Stomach (tissue), 19 donors: ENCODE measurements at places on chromosomes 3 and 15. TPM values are rescaled to one million over a fixed set of nuclear protein-coding genes. Genes with fewer than 3 reads are reported as not detected.
A peak's percentile ranks its signal among the peaks of the same experiment; 100 is the strongest.

REC114 gene
- polyA plus RNA-seq = not detected

DNA sequence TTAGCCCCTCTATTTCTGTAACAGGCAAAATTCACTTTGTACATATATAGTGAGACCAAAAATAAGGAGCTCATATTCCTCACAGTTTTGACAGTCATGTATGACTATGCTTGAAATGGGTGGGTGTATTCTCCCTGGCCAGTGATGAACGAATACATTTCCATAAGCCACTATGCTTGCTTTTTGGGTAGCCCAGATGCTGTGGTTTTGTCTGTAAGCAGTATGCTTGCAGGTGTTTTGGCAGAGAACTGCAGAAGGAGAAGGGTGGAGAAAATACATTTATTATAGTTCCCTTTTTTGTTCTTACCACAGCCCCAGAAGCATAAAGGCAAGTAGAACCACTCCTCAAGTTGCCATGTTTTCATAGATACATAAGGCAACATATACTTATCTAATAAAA is 131.2 kb downstream of the RBMS3 start:
- no peak for DNase-seq

DNA sequence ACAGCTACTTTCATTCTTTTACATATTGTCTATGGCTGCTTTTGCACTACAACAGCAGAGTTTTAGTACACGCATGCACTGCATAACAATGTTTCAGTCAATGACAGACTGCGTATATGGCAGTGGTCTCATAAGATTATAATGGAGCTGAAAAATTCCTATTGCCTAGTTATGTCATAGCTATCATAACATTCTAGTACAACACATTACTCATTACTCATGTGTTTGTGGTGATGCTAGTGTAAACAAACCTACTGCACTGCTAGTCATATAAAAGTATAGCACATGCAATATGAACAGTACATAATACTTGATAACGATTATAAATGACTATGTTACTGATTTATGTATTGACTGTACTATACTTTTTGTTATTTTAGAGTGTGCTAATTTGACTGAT is 47.9 kb downstream of the QTRT2 start:
- no peak for DNase-seq

DNA sequence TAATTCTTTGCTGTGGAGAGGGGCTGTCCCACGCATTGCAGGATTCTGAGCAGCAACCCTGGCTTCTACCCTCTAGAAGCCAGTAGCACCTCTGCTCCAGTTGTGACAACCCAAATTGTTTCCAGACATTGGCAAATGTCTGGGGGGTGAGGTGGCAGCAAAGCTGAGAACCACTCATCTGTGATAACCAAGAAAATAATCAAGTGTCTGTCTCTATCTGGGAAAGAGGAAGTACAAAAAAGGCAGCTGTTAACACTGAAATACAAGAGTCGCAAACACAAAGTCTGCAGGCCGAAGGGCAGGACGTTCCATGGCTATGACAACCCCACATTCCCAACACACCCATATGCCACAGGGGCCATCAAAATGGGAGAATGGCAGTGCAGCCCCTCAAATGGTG is 42.2 kb upstream of the GNB5 start:
- DNase-seq = no peak

DNA sequence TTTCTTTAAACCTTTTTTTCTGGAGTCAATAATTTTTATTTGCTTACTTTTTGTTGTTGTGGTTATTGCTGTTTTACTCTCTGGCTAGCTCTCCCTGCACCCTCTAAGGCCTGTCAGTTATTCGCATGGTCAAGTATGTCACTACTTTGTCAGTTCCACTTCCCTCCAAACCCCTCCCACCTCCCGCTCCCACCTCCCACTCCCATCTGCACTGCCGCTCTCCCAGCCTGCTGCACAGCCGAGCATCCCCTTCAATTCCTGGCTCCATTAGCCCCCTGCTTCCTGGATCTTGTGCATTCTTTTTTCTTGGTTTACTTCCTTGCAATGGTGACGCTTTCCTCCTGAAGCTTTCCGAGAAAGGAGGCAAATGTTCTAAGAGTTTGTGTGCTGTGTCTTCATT is 218.0 kb downstream of the XXYLT1 start:
- no peak for DNase-seq

KLHL25 gene
- polyA plus RNA-seq = 6.4 TPM

SNAP23 gene
- polyA plus RNA-seq = 47.8 TPM

DNA sequence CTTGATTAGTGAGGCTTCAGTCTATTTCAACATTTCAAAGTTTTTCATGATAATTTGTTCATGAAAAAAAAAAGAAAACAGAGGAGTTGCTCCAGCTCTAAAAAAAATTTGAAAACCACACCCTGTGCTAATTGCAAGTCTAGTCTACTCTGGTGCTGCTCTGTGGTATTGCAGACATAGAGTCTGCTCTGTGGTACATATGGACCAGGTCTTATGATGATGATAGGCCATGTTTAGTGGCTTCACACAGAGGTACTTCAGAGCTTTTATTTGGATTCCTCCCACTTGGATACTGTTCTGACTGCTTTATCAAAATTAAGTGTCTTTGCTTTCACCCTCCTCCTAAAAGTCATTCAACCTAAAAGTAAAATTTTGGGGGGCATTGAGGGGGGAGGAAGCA is 160.8 kb downstream of the ALCAM start:
- DNase-seq = no peak

GRCh38 chr3:139764936-139765335 is 87.2 kb upstream of the NMNAT3 start:
- no peak for DNase-seq

- peak; percentile 54 for DNase-seq
Measured at GRCh38 chr3:17070161-17070959, 185.6 kb downstream of the PLCL2 start.

DNA sequence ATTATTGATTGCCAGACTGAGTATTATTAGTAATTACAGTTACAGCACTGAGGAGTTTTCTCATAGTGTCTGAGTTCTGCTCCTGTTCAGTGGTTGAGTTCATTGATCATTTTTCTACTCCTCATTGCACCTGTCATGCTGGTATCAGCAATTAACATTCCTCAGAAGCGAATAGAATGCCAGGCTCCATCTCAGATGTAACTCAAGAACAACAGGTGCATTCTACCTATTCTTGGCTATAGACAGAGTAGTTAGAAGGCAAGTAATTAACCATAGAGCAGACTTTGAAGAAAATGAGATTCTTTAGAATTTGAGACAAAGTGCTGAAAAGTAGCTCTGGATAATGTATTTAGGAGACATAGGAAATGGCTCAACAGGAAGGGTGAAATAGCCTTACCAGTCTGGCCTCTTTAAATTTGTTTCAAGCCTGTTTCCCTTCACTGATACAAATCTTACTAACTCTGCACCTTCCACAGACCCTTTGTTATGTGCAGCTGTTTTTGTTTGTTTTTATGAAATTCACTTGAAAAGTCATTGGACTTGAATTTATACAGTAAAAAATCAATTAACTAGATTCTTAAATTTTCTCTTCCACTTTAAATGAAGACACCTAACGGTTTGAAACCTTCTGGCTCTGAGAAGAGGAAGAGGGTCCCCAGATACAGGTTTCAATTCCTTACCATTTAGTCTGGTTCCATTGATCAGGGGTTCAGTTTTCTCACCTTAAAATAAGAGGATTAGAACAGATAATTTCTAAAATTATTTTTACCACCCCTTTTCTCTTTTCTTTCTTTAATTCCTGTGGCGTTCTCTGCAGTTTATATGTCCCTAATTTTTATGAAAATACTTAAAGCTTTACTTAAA is 109.6 kb downstream of the FNDC3B start:
- no peak for DNase-seq

- no peak for DNase-seq
Measured at GRCh38 chr3:94172695-94173310, 109.9 kb downstream of the NSUN3 start.

DNA sequence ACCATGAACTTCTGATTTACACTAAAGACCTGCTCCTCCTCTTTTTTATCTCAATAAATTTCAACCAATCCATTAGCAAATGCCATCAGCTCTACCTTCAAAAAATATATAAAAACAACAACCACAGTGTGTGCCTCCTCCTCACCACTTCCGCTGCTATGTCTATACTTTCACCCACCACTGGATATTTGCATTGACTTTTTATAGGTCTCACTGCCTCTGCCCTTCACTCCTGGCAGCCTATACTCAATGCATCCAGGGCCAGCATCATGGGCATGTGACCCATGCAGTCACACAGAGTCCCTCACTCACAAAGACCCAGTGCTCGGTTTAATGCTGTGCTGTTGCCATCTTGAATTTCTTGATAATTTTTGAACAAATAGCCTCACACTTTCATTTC is 53.5 kb upstream of the CCDC54 start:
- DNase-seq = no peak

DNA sequence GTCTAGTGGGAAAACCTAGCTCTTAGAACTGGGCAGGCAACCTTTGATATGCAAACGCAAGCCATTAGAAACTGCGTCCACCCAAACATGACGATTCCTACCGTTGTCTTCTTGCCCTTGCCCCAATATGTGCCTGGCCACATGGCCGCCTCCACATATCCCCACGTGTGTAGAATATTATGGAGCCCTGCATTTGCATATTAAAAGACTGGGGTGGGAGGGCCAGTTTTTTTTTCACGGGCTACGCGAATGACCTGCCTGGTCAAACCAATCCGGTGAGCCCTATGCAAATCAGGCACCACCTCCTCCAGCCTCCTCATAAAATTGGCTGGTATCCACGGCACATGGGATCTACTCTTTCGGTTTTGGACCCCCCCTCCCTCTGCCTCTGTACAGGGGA is 381.0 kb upstream of the RGMA start:
- no peak for DNase-seq
